Daoy (cell line): ENCODE measurements at places on chromosomes 16 and 17. TPM values are rescaled to one million over a fixed set of nuclear protein-coding genes. Genes with fewer than 3 reads are reported as not detected.

TBC1D3C gene
- total RNA-seq: 0.69 and 1.1 TPM in 2 replicates

ICAM2 gene
- total RNA-seq: 5.0 and 7.7 TPM in 2 replicates

DNA sequence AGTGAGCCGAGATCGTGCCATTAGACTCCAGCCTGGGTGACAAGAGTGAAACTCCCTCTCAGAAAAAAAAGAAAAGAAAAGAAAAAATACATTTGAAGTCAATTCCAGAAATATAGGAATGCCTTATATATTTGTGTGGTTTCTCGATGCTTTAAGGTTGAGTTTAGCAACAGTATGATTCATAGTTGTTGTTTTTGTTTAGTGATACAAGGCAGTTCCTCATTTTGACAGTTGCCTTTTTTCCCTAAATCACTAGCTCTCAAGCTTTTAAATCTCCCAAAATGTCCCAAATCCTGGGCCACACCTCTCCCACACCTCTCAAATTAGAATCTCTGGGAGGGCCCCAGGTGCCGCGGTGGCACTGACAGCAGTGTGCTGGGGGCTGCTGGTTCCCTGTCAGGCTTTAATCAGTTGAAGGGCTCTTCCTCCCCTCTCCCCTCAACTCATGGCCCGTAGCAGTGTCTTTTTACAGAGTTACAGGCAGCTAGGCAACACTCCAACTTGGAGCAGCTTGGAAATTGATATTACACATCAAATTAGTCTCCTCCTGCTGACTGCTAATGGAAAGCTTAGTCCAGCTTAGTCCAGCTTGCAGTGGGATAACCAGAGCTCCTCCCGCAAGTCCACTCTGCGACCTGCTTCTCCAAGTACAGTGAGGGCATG lies 58.4 kb downstream of the EPN2 start:
- DNase-seq: no peak

DNA sequence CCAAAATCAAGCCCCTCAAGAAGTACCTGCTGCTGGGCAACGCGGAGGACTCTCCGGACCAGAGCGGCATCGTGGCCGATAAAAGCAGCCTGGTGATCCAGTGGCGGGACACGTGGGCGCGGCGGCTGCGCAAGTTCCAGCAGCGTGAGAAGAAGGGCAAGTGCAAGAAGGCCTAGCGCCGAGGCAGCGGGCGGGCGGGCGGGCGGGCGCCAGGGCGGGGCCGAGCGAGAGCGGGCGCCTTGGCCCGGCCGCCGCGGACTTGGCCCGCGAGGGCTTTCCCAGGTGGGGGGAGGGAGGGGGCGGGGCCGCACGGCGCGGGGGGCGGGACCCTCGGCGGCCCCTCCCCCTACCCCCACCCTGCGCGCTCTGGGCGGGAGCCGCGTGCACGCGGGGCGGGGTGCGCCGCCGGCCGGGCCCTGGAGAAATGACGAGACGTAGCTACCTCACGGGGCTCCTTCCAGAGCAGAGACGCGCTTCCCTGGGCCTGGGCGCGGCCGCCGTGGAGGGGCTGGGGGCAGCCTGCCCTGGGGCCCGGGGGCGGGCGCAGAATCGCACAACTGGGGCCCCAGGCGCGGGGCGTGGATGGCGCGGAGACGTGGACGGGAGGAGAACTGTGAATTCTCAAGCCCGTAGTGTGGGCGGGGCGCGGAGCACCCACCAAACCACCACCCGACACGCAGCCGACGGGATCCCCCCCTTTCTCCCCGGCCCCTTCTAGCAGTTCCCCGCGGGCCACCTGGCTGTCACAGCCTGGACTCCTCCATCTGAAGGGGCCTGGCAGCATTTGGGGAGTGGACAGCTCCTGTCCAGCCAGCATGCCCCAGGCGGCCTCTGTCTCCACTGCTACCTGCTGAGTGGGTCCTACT lies 218.7 kb downstream of the NTN1 start:
- peak; percentile 61 for DNase-seq

NPIPA2 gene
- 0.24 TPM in 1 of 2 replicates, not detected in the other for total RNA-seq

- peak; percentile 97 for DNase-seq
Observed at GRCh38 chr17:65099941-65100315, 37.2 kb upstream of the RGS9 start.

GOT2 gene
- total RNA-seq: 54.3 and 56.5 TPM in 2 replicates

- DNase-seq: no peak
Observed at GRCh38 chr17:34726536-34727384, 147.4 kb downstream of the TMEM132E start.
